ENCODE measurements at places on chromosomes 3 and 15.

- DNase-seq: no peak
Measured at GRCh38 chr3:21017115-21017852, 733.7 kb downstream of the ZNF385D start.

GRCh38 chr15:72128359-72128758 is 10.2 kb downstream of the SENP8 start:
- no peak for DNase-seq

DNA sequence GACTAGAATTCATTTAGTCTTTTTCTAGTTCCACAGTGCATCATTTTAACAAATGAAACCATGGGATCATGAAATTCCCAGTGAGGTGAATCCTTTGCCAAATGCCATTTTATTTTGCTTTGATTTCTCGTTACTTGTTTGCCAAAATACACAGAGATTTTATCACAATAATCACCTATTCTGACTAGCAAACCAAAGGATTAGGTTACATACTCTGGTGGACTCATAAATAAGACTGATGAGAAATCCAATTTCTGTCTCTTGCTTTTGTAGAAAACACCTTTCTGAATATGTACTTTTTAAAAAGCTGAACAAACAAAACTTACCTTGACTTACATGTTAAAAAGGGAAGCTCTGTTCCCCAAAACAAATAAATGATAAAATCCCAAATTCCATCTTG is 12.2 kb downstream of the ERC2 start:
- no peak for DNase-seq

- DNase-seq: no peak
Measured at GRCh38 chr15:41401904-41402267, 410 bp downstream of the NDUFAF1 start.

GRCh38 chr15:99590913-99591646 is 25.3 kb downstream of the MEF2A start:
- no peak for DNase-seq

- DNase-seq: no peak
Measured at GRCh38 chr15:58332676-58333400, 99.0 kb upstream of the LIPC start.

DNA sequence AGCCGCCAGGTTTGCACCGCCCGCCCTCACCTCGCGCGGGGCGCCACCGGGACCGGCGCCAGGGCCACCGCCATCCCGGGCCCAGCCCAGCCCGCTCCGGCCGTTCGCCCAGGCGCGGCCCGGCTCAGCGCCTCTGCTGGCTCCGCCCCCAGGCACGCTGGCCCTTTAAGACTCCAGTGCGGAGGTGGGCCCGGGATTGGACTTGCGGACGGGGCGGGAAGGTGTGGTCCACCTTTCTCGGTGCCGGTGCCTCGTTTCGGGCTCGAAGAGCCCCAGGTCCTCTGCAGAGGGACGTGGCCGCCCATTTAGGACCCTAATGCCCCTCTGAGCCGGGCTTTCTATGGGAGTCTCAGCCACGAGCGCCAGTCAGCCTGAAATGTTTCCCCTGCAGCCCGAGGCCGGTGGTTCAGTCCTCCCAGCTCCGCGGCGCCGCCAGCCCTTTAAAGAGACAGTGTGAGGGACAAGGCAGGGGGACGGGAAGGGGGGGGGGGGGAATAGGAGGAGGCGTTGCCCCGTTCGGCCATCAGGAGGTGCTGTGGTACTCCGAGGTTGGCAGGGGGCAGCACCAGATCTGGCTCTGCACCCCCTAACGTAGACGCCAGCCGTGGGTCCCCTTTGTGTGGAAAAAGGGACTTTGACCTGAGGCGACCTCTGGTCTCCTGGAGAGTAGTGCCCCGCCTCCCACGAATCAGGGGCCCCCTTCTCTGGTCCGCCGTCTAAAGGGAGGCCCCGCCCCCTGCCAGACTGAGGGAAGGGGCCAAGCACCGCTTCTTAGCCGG is 1.0 kb downstream of the HYAL2 start:
- peak; percentile 86 for DNase-seq

DNA sequence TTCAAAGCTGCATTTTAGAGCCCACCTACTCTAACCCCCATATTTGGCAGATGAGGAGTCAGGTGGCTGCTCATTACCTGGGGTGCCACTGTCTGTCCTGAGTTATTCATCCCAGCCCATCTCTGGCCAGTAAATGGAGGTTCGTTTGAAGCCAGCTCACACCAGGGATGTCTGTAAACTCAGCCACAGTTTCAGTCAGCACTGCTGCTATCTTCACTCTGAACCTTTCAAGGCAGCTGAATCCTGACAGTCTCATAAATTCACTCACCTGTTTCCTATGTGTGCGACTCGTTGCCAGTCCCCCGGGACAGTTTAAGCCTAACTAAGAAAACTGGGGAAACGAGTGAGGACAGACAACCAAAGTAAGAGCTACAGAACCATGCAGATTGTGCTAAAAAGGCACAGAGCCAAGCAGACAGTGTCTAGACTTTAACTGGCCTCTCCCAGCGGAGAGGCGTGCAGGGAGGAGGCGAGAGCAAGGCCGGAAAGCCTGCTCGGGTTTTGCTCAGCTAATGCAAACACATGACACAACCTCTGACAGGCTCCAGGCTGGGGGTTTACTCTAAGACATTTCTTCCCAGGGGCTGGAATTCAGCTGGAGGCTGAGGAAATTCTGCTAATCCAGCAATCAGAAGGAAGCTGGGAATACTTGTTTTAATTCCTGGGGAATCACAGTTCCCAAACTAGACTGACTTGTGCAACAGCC is 12.0 kb downstream of the FSTL1 start:
- no peak for DNase-seq

DNA sequence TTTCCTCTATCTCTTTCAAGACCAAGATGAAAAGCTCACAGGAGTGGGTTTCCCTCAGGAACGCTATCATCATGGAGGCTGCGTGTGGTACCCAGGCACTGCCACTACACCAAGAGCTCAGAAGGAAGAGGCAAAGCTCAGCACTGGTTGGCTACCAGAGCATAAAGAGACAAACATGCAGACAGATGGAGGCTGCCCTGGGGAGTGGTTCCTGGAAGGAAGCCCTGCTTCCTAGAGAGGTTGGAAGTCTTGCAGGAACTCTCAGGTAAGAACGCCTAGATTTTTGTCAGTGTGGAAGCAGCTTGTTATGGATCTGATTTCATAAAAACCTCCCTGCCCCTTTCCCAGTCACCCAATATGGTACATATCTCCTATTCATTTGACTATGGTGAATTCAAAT is 49.9 kb upstream of the ADCY5 start:
- no peak for DNase-seq

GRCh38 chr3:3134750-3135448 is 8.2 kb downstream of the TRNT1 start:
- DNase-seq: no peak

Measured in stimulated activated naive CD8-positive, alpha-beta T cell treated with anti-CD3 and anti-CD28 coated beads, Interleukin-15, Interleukin-2, amounts not matched to agents 100 U/mL and 50 U/mL, for 24 hours (primary cell).